Fibroblast of skin of left quadriceps (primary cell): ENCODE measurements at places on chromosomes 5 and 9.

DNA sequence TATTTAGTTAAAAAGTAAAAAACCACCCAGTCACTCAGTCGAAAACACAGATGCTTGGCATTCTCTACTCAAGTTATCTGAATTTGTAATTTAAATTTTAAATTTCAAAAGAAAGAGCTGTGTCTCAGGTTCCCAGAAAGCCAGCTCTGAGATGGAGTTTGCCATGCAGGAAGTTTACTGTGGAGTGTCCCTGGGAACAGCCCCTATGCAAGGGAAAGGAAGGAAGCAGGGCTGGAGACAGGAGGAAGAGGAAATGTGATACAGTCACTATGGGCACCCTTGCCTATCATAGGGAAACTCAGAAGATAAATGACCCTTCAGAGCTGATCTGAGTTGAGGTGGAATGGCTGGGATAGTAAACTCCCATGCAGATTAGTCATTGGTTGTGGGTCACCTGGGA lies 408.8 kb upstream of the ACTBL2 start:
- DNase-seq: no peak

DNA sequence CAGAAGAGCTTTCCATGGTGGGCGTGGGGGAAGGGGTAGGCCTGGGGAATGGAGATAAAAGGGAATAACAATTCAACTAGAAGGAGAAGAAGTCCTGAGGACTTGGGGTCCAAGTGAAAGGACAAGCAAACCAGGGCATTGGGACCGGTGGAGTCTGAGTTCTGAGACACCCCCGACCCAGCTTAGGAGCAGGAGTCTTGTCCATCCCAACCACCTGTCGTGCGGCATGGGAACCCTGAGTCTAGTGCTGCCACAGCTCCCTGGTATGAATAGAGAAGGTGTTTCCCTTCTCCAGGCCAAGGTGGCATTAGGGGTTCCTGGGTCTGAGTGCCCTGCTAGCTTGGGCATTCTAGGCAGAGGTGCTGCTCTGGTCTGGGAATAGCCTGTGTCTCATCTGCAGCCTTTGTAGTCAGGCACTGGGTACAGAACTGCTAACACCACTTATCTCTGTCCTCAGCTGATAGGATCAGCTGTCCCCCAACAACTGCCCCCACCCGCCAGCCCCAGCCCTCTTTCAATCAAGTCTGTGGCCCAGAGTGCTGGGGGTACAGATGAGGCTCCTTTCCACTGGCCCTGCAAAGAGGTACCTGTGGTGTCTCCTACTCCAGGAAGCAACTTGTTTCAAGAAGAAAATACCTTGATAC lies 9.9 kb downstream of the HNRNPAB start:
- DNase-seq: no peak

DNA sequence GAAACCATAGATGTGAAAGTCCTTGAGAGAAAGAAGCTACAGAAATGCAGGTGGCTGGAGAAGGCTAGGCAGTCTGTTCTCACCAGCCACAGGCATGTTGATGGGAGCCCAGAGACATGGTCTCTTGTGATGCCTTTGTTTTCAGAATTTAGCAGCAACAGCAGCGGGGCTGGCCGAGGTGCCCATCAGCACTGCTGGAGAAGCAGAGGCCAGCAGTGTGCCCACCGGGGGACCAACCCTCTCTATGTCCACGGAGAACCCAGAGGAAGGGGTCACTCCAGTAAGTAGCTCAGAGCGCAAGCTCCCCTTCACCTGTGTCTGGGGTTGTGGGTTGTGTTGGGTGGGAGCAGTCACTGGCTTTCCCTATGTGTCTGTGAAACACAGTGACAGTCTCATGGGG lies 59.6 kb downstream of the COL15A1 start:
- DNase-seq: no peak

- DNase-seq: no peak
These were observed 18.1 kb upstream of the MTX3 start for GRCh38 chr5:80008995-80009765.

DNA sequence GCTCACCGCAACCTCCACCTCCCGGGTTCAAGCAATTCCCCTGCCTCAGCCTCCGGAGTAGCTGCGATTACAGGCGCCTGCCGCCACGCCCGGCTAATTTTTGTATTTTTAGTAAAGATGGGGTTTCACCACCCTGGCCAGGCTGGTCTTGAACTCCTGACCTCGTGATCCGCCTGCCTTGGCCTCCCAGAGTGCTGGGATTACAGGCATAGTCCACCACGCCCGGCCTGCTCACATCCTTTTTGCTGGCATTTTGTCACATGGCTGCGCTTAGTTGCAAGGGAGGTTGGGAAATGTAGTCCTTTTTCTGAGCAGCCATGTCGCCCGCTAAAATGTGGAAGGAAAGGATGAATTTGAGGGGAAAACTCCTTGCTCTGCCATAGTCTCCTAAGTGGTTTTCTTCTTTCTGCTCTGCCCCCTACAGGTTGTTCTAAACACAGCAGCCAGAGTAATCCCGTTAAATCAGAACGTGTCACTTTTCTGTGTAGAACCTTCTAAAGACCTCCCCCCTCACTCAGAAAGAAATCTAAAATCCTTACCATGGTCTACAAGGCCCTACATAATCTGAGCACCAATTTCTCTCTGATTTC lies 57.8 kb upstream of the HSPA9 start:
- DNase-seq: peak; percentile 57

DNA sequence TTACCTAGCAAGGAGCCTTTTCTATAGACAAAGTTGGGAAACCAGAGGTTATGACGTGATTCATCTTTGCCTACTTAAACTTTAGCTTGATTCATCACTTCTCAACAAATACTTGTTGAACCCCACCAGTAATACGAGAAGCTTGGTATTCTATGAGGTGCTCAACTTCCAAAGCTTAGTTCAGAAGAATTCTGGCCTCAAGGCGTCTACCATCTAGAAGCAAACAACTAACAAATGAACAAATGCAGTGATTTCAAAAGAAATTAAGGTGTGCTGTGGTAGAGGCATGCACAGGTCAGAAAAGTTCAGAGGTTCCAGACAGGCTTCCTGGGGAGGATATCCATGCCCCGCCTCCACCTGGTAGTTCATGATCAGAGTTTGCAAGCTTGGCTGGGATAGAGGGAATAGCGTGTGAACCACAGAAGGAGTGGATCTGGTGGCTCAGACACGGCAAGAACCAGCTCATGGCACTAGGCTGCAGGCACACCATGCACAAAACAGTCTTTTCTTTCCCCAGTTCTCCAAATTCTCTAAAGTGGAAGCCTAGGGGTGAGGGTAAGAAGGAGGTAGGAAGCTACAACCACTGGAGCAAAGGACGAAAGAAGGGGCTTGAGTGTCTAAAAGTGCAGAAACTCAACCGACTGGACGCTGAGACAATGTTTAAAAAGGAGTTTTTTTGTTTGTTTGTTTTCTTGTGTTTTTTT lies 473.0 kb downstream of the RAB3C start:
- DNase-seq: no peak

DNA sequence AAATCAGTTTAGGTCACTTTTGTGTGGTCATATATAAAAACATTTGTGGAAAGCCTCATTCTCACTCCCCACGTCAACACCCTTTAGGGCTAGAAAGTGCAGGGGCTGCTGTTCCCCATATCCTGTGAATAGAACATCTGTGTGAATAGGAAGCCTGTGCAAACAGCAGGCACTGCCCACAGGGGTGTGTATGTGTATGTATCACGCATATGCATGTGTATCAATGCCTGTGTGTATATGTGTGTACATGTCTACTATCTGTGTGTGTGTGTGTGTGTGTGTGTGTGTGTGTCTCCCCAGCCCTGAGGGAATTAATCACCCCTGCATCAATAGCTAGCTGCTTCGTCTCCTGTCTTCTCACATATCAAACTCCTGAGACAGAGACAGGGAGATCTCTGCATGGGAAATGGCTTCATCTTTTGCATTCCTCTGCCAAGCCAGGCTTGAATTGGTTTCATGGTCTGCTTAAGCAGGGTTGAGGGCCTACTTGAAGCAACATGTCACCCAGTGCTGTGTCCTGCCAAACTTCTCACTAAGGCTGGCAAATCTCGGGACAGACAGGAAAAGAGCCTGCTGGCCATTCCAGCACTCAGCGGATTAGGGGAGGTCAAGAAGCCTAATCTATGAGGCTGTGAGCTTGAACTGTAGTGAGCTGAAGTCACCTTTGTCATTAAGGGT lies 265.8 kb downstream of the ADAMTSL1 start:
- DNase-seq: no peak
